ENCODE measurements at places on chromosomes 3 and 15.

DNA sequence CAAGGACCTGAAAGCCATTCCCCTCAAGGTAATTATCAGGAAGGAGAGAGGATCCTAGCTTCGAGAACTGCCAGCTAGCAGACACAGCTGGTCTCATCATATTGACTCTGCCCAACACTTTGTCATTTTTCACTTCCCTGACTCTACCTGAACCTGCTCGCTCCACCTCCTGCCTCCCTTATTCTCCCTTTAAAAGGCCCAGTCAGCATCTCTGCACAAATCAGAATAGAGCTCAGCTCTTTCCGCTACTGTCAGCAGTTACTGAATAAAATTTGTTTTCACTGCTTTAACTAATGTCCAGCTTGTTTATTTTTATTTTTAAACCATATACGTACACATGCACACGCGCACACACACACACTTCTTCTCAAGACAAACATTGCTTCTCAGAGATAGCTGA is 57.2 kb upstream of the MCF2L2 start:
- DNase-seq: no peak

GRCh38 chr3:48236531-48236930 is 4.4 kb upstream of the ZNF589 start:
- DNase-seq: no peak

GRCh38 chr15:95684693-95685115 is 645.8 kb upstream of the NR2F2 start:
- DNase-seq: no peak

- no peak for DNase-seq
Measured at GRCh38 chr3:119589102-119589773, 8.4 kb upstream of the PLA1A start.

- no peak for DNase-seq
Measured at GRCh38 chr3:103791786-103792515, 1357.1 kb downstream of the ZPLD1 start.

- peak; percentile 66 for DNase-seq
Measured at GRCh38 chr3:117019082-117019713, 309.6 kb downstream of the TUSC7 start.

- DNase-seq: no peak
Measured at GRCh38 chr3:113251817-113252216, 40.5 kb downstream of the BOC start.

DNA sequence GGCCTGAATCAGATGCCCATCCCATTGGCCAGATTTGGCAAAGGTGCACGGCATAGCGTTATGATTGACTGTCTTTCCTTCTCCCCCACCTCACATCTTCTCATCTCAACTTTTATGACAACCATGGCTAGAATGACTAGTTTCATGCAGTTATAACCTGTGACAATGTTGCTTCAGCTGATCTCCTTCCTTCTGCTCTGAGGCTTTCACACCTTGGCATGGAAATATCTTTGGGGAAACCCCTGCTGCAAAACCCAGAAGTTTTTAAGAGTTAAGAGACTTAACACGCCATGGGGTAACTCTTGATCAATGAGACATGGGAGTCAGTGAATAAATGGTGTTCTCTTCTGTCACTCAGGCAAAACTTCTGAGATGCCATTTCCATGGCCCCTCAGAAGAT is 290.7 kb upstream of the MDFIC2 start:
- no peak for DNase-seq

- DNase-seq: no peak
Measured at GRCh38 chr3:10933021-10933420, 59.5 kb upstream of the SLC6A1 start.

GRCh38 chr3:12503126-12503957 is 19.1 kb downstream of the TSEN2 start:
- DNase-seq: no peak

DNA sequence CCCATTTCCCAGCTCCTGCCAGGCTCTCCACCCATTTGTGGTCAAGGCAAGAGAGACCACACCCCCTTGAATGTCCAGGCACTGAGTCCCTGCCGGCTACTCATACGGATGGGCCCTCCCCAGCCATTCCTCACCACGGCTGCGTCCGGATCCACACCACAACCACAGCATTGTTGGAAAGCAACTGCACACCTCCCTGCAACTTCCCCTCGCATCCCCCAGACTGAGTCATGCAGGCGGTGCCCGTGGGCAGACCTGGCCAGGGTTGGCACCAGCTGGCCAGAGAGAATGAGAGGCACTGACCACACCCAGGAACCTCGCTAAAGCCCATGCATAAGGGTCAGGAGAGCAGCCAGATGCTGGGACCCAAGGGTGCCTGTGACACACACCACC is 30.5 kb downstream of the LOXL1 start:
- DNase-seq: no peak

- no peak for DNase-seq
Measured at GRCh38 chr15:70586241-70586640, 177.1 kb downstream of the UACA start.

DNA sequence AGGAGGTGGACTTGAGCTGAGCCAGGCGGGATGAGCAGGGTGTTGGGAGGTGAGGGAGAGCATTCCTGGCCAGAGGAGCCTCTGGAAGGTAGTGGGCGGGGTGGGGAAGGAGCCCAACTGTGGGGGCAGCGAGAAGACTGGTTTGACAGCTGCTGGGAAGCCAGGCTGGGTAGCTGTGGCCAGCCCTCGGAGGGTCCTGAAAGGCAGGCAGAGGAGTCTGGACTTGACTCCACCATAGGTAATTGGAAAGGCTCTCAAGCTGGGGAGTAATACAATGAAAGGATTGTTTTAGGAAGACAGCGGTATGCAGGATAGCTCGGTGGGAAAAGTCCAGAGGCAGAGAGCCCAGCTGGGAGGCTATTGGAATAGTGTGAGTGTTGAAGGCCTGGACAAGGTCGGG is 17.2 kb downstream of the EPHB3 start:
- no peak for DNase-seq

GRCh38 chr3:189632242-189632641 is 1.1 kb downstream of the TP63 start:
- DNase-seq: no peak

- no peak for DNase-seq
Measured at GRCh38 chr3:114496466-114496865, 202.6 kb downstream of the TIGIT start.

DNA sequence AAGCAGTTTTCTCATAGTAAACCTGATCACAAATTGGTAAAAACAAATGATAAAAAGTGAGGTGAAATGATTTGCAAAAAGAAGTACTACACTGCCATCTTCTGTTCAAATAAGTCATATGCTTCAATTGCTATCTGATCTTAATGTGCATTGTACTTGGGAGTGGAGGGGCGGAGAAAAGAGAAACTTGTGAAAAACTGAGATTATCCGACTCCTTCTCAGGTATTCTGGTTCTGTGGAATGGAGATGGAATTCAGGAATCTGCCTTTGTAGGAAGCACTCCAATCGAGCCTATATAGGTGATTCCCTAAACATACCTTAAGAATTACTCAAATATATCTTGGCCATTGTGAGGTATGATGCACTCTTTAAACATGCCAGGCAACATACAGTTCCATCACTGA is 180.6 kb downstream of the CHL1 start:
- DNase-seq: peak; percentile 8

DNA sequence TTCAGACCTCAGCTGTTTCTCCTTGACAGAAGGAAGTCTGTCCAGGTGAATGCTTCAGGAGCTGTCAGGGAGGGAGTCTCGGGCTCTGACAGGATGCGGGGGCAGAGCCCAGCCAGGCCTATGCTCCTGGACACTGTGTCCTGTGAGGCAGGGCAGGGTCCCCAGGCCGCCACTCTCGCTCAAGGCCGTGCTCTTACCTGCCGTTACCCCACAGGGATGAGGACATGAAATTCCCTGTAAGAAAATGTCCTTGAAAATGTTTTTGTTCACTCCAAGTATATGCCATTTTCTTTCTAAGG is 63.9 kb downstream of the BOC start:
- DNase-seq: no peak

DNA sequence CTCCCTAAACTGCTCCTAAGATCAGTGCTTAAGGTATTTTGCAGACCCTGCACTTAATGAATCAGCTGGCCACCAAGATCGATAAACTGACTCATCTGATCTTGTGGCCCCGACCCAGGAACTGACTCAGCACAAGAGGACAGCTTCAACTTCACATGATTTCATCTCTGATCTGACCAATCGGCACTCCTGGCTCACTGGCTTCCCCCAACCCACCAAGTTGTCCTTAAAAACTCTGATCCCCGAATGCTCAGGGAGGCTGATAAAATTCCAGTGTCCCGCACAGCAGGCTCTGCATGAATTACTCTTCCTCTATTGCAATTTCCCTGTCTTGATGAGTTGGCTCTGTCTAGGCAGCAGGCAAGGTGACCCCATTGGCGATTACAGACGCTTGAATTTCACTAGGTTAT is 13.5 kb downstream of the HTR3E start:
- DNase-seq: no peak

DNA sequence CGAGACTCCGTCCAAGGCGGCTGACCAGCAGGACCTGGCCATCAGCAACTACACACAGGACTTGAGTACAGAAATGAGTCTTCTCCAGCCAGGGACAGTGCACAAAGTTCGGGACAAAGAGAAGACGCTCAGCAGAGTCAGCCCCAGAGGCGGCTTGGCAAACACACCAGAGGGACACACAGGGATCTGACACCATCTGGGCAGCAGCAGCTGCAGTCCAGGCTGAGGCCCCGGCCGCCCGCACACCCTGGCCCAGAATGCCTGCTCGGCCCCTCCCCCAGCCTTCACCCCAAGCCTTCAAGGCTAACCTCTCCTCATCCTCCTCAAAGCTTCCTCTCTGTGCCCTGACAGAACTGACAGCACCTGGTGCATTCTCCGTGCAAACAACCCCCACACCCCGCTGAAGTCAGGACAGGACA is 61.1 kb downstream of the XXYLT1 start:
- DNase-seq: peak; percentile 22

DNA sequence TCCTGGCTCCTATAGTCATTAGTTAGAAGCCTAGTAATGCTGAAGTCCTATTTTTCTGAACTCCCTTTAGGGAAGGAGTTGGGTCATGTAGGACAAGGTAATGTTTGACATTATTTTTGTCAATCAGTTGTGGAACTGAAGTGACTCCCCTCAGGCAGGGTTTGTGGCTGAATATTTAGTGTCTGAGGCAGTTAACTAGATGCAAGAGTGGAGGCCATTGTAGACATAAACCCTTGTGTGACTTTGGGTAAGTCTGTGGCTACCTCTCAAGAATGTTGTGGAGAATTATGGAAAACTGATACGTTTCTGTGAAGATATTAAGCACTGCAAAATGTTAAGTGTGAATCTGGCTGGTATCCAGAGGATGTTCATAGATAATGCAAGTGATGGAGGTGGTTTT is 125.2 kb upstream of the PHLDB2 start:
- no peak for DNase-seq

- DNase-seq: no peak
Measured at GRCh38 chr3:176590722-176591121, 606.6 kb downstream of the TBL1XR1 start.

DNA sequence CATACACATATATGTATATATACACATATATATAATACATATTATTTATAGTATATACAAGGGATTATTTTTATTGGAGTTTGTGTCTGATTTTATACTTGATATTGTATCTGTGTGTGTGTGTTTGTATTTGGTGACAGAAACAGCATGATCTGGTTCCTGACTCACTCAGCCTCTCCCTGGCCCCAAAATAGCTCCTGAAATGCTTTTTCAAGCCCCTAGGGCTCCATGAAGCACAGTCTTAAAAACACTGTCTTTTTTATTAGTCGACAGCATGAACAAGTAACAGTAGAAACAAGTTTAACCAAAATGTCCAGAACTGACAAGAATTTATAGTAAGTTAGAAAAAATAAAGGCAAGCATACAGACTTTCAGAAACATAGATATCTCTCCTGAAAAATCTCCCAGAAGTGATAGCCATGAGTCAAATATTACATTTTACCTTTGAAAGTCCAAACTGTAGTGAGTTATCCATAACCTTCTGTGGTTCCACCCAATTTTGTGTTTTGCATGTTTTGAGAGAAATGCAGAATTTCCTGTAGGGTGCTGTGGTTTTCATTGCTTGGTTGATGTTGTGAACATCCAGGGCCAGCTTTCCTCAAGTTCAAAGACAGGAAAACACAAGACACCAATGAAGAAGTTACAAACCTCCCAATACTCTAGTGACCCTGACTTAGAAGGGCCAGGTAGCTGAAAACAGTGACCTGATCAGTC is 98.5 kb upstream of the CCDC80 start:
- DNase-seq: no peak

GRCh38 chr15:41340189-41340695 is 7.6 kb downstream of the NUSAP1 start:
- no peak for DNase-seq

- peak; percentile 26 for DNase-seq
Measured at GRCh38 chr3:107753494-107753893, 230.7 kb downstream of the BBX start.

GRCh38 chr3:150180334-150180733 is 209.6 kb upstream of the PFN2 start:
- no peak for DNase-seq

- DNase-seq: no peak
Measured at GRCh38 chr15:100125401-100126191, 216.2 kb downstream of the ADAMTS17 start.

GRCh38 chr15:61403884-61404283 is 174.8 kb upstream of the RORA start:
- DNase-seq: no peak

- DNase-seq: no peak
Measured at GRCh38 chr3:8223766-8224165, 277.9 kb upstream of the LMCD1 start.

GRCh38 chr3:161409069-161409468 is 37.8 kb upstream of the SPTSSB start:
- peak; percentile 17 for DNase-seq

- no peak for DNase-seq
Measured at GRCh38 chr3:38723569-38724391, 74.3 kb upstream of the SCN5A start.

DNA sequence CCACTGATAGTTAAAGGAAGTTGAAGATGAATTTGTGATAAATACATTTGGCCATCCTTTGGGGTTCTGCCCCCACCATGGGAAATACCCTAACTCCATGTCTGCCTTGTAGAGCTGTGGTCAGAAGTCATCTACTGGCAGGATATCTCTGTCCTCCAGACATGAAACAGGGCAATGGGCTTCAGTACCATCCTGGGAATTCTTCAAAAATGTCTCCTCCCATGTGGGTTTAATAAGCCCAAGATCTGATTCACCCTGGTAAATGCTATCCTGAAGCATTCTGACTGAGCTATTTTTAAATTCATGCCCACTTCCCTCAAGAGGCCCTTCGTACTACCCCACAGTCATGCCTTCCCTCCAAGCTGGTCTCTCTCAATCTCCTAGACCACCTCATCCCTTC is 113.7 kb upstream of the SLC25A36 start:
- DNase-seq: no peak

DNA sequence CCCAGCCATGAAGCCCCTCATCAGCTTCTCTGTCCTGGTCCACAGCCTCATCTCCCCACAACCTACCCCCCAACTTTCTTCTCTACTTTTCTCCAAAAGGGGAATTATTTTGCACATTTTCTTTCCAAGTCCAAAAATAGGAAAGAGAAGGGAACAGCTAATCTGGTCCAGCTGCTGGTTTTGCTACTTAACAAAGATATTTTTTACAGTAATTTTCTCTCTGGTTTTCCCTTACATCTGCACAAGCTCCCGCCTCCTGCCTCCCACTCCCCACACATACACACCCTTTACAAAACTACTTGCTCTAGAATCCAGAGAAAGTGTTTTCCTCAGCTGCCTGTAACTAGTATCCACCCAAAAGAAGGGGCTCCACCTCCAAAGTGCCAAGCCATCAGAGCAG is 177.2 kb downstream of the POLR2M start:
- no peak for DNase-seq

Data from nephron progenitor cell (in vitro differentiated cells).